Astrocyte of the hippocampus (primary cell): ENCODE measurements at places on chromosomes 3 and 15.

DNA sequence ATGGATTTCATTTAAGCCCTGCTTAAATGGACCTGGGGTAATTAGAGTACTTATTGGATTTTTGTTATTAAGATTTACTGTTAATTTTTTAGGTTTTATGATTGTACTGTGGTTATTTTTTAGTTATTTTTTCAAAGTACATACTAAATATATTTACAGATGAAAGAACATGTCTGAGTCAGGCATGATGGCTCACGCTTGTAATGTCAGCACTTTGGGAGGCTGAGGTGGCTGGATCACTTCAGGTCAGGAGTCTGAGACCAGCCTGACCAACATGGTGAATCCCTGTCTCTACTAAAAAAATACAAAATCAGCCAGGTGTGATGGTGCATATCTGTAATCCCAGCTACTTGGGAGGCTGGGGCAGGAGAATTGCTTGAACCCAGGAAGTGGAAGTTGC, 16.2 kb upstream of the RPL24 start:
- no peak for DNase-seq

DNA sequence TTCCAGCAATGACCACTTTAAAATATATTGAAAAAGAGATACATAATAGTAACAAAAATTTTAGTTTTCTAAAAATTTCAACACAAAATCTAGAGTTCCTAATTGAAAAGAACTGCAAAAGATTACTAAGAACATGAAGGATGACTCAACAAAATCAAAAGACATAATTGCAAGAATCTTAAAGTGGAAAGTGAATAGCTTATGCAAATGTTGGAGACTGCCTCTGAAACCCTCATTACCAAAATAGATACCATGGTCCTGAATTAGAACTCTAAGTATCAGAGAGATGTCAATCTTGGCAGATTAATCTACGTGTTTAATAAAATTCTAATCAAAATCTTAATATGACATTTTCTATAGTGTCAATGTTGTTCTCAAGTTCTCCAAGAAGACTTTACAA, 60.7 kb upstream of the SGO1 start:
- DNase-seq: no peak

DNA sequence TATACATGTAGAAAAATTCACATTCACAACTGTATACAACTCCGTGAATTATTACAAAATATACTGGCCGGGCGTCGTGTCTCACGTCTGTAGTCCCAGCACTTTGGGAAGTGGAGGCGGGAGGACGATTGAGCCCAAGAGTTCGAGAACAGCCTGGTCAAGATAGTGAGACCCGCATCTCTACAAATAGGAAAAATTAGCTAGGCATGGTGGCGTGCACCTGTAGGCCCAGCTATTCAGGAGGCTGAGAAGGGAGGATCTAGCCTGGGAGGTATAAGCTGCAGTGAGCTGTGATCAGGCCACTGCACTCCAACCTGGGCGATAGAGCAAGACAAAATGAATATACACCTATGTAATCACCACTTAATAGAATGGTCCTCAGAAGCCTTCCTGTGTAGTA, 1.3 kb downstream of the RAD51 start:
- no peak for DNase-seq

DNA sequence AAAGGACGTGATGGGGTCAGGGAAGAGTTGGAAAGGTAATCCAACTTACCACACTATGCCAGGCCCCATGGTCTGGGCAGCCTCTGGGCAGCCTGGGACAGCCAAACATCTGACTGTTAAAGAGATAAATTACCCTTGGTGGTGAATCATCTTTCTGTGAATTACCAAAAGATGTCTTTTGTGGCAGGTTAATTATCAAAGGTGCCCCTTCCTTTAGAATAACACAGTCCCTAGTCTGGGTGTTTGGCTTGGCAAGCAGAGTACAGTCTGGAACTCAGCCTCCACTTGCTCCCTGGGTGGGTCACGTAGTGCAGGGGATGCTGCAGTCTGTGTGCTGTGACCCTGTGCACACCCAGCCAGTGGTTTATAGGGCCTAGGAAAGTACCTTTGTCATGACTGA, 113.1 kb downstream of the ZNF621 start:
- peak; percentile 8 for DNase-seq

DNA sequence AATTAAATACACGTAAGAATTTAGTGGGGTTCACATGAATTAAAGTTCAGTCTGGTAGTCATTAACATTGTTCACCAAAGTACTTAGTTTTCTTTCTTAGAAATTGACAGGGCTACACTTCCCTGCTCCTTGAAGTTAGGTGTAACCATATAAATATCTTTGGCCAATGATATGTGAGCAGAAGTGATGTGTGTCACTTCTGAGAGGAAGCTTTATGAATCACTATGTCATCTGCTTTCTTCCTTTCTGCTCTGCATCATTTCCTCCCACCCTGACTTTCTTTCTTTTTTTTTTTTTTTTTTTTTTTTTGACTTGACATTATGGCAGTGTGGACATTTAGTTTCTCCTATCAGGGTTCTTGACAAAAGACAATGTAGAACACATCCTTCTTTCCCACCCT, 156.2 kb upstream of the COL8A1 start:
- DNase-seq: no peak

DNA sequence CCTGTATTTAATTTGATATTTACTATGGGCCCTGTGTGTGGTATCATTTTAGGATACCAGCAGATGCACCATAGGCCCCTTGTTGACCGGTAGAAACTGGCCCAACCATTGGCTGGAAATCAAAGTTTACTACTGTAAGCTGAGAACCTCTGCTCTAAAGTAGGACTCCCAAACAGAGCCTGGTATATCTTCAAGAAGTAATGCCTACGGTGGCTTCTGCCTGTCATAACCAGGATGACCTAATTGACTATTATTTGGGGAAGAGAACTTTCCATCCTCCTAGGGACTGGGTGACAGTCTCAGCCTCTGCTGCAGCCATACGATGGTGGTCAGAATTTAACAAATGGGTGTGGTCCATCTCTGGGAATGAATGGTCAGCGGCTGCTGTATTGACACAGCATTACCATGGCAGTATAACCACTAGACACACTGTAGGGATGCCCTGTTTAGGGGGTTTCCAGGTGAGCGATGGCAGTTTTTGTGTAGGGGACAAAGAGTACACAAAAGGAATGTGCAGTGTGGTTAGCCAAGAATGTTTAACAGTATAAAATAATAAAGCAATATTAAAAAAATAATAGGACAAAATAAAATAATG, 37.3 kb downstream of the RARB start:
- peak; percentile 56 for DNase-seq

DNA sequence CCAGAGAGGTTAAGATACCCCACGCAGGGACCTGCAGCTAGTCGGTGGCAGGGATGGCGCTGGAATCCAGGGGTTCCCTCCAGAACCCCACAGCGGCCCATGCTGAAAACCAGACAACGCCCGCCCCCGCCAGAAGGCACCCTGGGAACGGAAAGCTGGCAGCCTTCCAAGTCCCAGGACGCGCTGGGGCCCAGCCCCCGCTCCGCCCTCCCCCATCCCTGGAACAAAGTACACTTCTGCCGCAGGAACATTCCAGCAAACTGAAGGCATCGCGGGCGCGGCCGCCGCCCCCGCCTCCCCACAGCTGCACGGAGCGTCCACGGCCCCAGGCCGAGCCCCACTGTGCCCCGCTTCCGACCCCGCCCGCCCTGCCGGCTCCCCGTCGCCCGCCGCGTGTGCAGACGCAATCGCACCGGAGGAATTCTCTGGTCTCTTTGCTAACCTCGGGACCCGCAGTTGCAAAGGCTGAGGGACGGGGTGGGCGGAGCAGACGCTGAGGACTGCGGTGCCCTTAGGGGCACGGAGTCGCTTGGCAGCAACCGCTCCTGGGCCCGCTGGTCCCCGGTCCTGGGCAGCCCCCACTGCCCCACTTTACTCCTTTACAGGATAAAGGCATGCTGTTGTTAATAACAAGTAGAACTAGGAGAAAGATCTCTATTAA, 44.8 kb upstream of the RNU6-1 start:
- DNase-seq: peak; percentile 89

GRCh38 chr3:72428803-72429202, 419.4 kb downstream of the SHQ1 start:
- no peak for DNase-seq

- no peak for DNase-seq
Observed at GRCh38 chr3:94420931-94421330, 358.1 kb downstream of the NSUN3 start.

DNA sequence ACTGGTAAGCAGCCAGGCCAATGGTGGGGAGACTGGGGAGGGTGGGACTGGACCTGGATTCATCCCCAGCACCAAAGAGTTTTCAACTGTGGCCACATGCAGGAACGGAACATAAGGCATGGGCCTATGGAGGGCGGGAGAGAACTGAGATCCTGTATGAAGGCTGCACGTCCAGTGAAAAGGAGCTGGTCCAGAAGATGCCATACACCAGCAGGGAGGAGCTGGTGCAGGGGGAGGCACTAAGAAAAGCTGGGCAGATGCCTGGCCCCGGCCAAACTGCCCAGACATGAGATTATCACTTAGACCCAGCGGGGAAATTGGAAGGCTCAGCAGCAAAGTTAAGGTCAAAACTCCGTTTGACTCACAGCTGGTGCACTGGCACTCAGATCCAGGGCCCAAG, 58.1 kb upstream of the MCF2L2 start:
- no peak for DNase-seq

DNA sequence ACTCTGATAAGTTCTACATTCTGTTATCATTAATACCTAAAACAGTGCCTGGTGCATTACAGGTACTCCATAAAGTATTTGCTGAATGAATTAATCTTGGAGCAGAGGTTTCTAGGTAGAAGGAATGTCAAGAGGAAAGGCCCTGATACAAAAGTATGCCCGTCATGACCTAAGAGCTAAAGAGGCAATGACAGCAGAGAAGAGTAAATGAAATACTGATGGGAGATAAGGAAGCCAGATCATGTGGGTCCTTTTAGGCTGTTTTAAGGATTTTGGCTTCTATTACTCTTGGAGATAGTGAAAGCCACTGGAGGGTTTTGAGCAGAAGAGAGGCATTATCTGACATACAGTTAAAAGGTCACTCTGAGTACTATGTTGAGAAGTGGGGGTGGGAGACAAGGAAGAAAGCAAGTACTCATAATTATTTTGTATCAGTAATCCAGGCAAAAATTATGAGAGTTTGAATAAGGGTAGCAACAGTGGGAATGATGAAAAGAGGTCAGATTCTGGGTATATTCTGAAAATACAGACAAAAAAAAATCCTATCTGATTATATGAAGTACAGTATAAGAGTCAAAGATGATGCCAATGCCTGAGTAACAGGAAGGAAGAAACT, 48.3 kb downstream of the DENND4A start:
- no peak for DNase-seq

- no peak for DNase-seq
Observed at GRCh38 chr3:102756706-102757105, 321.9 kb downstream of the ZPLD1 start.
